ENCODE measurements at places on chromosomes 2 and 18.

- ATAC-seq = no peak
Measured at GRCh38 chr18:78979056-78979729, 425 bp upstream of the SALL3 start.

GRCh38 chr2:62415518-62415917 is 90.5 kb downstream of the TMEM17 start:
- ATAC-seq = no peak

GRCh38 chr2:18506883-18507509 is 53.5 kb downstream of the RDH14 start:
- peak; percentile 33 for ATAC-seq

DNA sequence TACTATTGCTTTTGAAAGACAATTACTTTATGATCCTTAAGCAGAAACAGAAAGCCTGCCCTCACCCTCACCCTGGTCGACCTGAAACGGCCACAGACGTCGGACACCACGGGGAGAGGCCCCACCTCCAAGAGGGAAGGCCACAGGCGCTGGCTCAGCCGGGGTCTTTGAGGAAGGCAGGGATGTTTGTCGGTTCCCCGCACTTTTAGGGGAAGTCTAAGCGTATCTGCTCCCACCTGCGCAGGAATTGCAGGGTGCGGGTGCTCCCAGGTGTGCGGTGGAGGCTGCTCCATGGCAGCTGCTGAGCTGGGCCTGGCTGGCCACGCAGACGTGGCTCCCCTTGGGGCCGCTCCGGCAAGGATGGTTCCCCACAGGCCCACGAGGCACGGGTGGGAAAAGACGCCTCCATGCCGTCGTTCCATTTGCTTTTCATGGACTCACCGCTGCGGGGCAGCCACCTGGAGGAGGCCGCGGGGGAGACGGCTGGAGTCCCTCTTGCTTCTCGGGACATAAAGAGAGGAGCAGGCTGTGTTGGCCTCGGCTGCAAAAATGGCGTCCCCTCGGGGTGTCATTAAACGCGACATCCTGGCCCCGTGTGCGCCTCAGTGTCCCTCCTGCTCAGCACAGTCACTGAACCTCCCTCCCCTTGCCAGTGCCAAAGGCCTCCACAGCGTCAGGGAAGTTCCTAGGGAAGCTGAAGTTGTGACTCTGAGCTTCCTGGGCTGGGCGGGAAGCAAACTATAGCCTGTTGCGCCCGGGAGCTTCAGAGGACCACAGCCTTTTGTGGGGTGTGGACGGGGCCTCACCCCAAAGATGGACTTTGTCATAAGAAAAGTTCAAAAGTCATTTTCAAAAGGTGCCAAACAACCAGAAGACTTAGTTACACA is 63.4 kb downstream of the NFATC1 start:
- no peak for ATAC-seq

DNA sequence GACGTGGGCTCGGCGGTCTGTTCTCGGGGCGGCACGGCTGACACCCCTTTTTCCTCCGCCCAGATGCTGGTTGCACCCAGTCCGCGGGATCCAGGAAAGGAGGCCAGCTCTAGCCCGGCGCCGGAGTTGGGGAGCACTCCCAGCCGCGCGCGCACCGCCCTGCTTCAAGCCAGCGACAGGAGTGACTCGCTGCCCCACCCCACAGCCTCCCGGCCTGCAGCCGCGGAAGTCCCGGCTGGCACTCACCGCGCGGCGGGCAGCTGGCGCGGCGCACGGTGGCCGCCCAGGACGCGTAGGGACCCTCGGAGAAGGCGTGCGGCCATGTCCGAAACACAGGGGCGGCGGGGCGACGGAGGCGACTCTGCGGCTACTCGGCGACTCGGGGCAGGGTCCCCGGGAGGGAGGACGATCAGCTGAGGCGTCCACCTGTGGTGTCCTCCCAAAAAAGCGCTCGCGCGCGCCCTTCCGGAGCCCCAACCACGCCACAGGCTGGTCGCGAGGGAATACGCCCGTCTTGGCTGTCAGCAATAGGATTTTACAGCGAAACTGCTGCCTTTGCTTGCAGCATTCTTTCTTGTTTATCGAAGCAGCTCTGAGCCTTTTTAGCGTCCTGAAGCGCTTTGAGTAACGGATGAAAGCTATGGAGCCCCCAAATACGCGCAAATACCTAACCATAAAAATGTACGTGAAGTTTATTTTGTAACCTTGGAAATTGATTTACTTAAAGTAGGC is at the start of gene ACADL:
ACADL (minus strand) TSS at position 507 of the 732 bp plus-strand sequence; CDS start at position 323, 184 bp downstream.
- peak; percentile 32 for ATAC-seq

- peak; percentile 35 for ATAC-seq
Measured at GRCh38 chr18:62957885-62958472, 242.6 kb downstream of the PHLPP1 start.

GRCh38 chr2:110874453-110875383 is 142.3 kb downstream of the ACOXL start:
- no peak for ATAC-seq

DNA sequence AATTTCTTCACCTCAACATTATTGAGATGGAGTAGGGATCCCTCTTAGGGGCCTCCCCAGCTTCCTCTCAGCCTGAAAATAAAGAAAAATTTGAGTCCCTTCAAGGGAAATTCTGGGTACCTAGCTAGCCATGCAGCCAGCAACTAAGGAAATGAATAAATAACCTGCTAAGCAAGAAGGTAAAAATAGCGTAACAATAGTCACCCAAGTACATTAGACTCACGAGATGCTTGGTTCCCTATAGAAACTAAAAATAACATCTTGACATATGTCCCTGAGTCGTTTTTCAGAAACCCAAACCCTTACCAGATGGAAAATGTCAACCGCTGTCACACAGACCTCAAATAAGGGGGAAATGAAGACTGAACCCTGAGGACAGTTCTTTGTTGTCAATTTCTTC is 51.9 kb downstream of the CACNB4 start:
- ATAC-seq = no peak

- ATAC-seq = no peak
Measured at GRCh38 chr18:23114171-23114881, 21.0 kb upstream of the CABLES1 start.

- no peak for ATAC-seq
Measured at GRCh38 chr2:6951046-6951445, 33.8 kb downstream of the RNF144A start.

DNA sequence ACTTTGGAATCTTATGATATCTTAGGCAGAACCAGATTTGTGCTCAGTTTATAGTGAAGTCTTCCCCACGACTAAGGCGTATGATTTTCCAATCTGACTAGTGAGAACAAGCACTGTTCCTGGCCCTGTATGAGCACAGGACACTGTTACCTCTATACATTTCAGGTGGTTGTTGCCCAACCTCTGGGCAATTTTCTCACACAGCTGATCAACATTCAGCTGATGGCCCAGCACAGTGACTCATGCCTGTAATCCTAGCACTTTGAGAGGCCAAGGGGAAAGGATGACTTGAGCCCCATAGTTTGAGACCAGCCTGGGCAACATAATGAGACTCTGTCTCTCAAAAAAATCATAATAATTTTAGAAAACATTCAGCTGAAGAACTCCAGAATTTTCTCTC is 119.5 kb downstream of the ASXL3 start:
- ATAC-seq = no peak

DNA sequence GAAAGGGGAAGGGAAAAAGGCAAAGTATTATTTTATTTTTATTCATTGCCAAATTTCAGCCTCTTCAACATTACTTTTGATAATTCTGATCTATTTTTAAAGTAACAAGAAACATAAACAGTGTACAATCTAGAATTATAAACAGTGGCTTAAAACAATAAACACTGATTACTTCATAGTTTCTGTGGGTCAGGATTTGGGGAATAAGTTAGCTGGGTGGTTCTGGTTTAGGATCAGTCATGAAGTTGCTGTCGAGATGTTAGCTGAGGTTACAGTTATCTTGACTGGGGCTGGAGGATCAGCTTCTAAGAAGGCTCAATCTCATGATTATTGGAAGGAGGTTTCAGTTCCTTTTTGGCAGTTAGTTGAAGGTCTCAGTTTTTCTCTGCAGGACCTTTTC is 109.2 kb downstream of the SCN2A start:
- no peak for ATAC-seq

DNA sequence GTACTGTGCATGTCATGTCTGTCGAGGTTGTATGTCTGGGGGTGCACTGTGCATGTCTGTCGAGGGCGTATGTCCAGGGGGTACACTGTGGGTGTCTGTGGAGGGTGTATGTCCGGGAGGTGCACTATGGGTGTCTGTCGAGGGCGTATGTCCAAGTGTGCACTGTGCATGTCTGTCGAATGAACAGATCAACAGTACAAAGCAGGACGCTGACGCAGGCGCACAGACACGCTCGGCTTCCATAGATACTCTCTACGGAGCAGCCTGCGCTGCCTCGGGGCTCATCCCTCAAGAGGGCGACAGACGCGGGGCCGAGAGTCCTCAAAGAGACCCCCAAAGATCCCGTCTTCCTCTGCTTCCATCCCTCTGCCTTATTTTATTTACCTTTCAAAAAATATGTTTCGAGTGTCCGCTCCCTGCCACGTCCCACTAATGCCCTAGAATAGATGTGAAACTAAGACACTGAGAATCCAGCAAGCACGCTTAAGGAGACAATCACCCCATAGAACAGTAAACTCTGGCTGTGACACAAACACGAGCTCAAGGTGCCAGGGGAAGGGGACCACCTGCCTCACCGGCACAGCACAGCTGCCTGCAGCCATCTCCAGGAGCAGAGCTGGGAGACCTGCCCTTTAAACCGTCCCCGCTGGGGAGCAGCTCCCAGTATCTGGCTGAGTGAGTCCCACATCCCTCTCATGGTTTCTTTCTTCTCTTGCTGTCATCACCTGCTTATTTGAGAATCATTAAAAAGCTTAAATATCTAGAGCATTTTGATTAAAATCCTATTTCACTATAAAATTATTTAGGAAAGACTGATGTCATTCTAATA is 250.5 kb upstream of the MYT1L start:
- ATAC-seq = no peak

DNA sequence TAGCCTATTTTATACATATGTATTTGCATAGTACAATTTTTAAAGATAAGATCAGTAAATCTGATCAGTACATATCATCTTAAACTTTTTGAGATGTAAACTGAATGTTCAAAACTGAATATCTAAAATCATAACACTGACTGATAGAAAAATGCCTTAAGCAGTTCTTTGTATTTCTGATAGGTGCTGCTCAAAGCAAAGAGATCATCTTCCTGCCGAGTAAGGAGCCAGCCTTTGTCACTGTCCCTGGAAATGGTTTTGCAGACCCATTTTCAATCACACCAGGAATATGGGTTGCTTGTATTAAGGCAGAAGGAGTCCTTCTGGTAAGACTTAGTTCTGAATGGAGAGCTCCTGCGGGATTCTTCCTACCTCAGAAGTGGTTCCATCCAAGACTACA is 135.0 kb downstream of the LAMA3 start:
- ATAC-seq = no peak

DNA sequence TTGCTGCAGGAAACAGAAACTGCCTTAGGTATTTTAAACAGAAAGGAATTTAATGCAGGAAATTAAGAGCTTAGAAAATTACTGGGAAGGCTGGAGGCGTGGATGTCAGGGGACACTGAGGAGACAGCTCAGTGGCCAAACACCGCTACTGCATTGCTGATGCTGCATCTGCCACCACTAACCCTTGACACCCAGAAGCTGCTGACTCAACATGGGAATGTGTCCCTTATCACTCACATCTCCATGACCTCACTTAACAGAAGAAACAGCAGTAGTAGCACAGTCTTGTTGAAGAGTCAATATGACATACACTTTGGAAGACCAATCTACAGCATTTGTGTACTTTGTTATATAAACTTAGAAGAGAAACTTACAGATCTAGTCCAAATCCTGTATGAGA is 906.1 kb downstream of the SLC4A3 start:
- no peak for ATAC-seq

DNA sequence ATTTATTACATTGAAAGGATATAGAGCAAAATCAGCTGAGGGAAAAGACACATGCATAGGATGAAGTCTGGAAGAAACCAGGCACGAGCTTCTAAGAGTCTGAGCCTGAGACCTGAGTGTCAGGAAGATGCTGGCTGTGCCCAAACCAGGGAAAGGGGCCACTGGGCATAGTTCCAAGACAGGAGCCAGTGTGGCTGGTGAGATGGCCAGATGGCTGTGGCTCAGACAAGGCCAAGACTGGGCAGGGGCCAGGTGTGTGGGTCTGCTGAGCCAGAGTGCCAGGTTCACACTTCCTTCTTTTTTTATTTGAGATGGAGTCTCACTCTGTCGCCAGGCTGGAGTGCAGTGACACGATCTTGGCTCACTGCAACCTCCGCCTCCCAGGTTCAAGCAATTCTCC is 95.5 kb upstream of the ATG16L1 start:
- no peak for ATAC-seq

- peak; percentile 63 for ATAC-seq
Measured at GRCh38 chr2:29309090-29310029, 194.1 kb downstream of the CLIP4 start.

Measured in activated CD4-positive, CD25-positive, alpha-beta regulatory T cell treated with anti-CD3 and anti-CD28 coated beads, Interleukin-2, amount 50 U/mL, for 24 hours (primary cell).